Ascending aorta (tissue), 2 donors: ENCODE measurements at places on chromosomes 3 and 15.

- no peak for DNase-seq
Observed at GRCh38 chr3:123834631-123835030, 49.5 kb downstream of the MYLK start.

- DNase-seq: no peak
Observed at GRCh38 chr3:194194051-194194756, 58.3 kb downstream of the HES1 start.

DNA sequence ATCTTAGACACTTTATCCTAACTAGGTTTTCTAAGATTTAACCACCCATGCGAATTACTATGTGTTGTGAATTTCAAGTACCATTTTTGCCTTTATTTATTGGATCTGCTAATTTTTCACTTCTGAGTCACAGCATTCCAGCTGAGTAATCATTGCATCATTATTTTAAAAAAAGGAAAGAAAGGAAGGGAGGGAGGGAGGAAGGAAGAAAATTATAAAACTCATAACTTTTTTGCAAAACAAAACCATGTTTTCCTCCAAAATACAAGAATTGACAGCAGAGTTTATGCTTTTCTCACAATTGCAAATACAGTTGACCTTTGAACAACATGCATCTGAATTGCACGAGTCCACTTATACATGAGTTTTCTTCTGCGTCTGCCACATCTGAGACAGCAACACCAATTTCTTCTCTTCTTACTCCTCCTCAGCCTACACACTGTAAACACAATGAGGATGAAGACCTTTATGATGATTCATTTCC, 651.4 kb upstream of the NECTIN3 start:
- DNase-seq: no peak

GRCh38 chr3:621714-622113, 425.2 kb downstream of the CHL1 start:
- no peak for DNase-seq

GRCh38 chr3:135994708-135995337, 29.3 kb downstream of the PPP2R3A start:
- no peak for DNase-seq

- DNase-seq: no peak
Observed at GRCh38 chr3:78906245-78906644, 861.6 kb downstream of the ROBO1 start.

GRCh38 chr3:94522488-94522887, 459.6 kb downstream of the NSUN3 start:
- DNase-seq: no peak

DNA sequence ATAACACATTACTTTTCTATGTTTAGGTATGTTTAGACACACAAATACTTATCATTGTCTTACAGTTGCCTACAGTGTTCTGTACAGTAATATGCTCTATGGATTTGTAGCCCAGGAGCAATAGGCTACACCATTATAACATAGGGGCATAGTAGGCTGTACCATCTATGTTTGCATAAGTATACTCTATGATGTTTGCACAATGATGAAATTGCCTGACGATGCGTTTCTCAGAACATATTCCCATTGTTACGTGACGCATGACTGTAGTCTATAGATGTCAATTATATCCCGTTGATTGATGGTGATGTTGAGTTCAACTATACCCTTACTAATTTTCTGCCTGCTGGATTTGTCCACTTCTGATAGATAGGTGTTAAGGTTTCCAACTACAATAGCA, 139.4 kb upstream of the PFN2 start:
- no peak for DNase-seq

DNA sequence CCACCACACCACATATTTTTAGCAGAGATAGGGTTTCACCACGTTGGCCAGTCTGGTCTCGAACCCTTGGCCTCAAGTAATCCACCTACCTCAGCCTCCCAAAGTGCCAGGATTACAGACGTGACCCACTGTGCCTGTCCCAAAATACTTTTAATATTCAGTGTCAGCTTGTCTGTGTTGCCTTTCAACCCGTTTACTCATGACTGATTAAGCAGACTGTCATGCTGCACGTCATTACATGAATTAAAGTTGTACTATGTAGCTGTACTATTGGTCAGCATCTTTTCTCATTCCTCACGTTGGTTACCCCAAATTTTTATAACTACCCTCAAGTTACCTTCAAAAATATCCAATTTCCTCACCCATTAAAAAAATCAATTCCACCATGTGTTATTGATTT, 48.7 kb upstream of the GADL1 start:
- no peak for DNase-seq

GRCh38 chr3:133965013-133965570, 64.6 kb downstream of the SLCO2A1 start:
- no peak for DNase-seq

GRCh38 chr3:35141406-35141805, 497.9 kb upstream of the ARPP21 start:
- DNase-seq: no peak

- peak; percentile 55 for DNase-seq
Observed at GRCh38 chr3:133884054-133884886, 11.4 kb downstream of the RAB6B start.

- no peak for DNase-seq
Observed at GRCh38 chr3:30503446-30503845, 103.0 kb upstream of the TGFBR2 start.

- no peak for DNase-seq
Observed at GRCh38 chr15:67124911-67125588, 59.6 kb downstream of the SMAD3 start.

DNA sequence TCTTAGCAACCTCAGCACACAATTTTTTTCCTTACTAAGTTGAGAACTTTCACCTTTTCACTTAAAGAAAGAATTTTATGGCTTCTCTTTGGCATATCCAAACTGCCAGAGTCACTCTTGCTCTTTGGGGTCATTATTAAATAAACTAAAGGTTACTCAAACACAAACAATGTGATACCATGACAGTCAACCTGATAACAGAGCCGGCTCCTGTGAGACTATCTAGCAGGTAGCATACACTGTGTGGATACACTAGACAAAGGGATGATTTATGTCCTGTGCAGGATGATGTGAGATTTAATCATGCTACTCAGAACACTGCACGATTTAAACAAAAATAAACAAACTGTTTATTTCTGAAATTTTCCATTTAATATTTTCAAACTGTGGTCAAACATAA, 35.6 kb downstream of the LRRFIP2 start:
- no peak for DNase-seq

DNA sequence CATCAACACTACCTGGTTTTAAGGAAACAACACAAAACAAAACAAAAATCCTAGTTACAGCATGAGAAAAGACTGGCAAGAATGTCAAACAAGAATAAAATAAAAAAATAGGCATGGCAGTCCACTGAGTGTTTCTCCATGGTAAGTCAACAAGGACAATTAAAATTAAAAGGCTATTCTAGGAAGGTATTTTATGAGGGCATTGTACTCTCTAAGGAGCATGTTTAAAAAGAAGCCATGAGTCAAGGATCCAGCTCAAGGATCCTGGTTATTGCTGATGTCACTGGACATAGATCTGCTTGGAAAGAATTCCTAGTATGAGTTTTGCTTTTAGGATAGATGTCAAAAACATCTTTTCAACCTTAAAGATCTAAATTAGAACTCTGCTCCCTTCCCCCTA, 106.7 kb downstream of the MYO5A start:
- DNase-seq: no peak
